ENCODE measurements at places on chromosomes 1 and 21.

- DNase-seq, result peak; percentile 70
Measured at GRCh38 chr1:244918421-244919319, 54.3 kb upstream of the HNRNPU start.

DNA sequence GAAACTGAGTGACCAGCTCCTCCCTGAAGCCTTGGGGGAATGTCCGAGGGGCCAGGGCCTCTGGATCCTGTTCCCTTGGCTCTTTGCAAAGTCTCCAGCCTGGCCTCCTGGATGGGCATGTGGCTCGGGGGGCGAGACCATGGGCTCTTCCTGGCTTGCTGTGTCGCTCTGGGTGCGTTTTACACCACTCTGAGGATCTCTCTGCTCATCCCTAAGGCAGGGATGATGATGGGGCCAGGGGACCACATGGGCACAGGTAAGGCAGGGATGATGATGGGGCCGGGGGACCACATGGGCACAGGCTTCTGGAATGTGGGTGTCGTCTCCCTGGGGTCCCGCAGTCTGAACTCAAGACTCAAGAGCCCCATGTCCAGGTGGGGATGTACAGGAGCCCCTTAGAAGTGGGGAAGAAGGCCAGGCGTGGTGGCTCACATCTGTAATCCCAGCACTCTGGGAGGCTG, 17.7 kb downstream of the TP73 start:
- no peak for DNase-seq

DNA sequence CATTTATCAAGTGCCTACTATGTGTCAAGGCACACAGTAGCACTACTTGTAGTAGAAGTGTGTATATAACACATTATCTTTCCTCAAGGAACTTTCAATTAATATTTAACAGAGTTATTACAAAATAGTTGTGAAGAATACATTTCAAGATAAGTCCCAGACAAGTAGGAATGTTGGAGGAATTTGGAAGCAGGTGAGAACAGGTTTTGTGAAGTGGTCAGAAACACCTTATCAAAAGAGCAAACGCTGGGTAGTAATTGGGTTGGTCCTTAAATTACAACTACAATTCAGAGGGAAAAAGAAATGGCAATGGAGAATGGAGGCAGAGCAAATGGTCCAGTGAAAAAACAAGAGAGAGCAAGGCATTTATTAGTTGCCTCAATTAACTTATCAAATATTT, 218.8 kb downstream of the ADGRL2 start:
- DNase-seq, result no peak

DNA sequence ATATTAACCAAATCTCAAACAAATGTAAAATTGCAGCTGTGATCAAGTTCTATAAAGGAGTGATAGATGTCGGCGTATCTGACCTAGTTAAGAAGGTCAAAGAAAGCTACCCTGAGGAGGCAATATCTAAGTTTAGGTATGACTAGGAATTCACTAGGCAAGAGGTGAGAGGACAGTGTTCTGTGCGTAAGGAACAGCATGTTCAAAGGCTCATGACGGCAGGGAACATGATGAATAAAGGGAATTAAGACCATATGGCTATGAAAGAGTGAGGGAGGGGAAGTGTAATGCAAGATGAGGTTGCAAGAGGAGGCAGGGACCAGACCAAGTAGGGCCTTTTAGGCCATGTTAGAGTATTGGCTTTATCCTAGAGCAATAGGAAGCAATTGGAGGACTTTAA, 8.6 kb downstream of the LIX1L start:
- no peak for DNase-seq

DNA sequence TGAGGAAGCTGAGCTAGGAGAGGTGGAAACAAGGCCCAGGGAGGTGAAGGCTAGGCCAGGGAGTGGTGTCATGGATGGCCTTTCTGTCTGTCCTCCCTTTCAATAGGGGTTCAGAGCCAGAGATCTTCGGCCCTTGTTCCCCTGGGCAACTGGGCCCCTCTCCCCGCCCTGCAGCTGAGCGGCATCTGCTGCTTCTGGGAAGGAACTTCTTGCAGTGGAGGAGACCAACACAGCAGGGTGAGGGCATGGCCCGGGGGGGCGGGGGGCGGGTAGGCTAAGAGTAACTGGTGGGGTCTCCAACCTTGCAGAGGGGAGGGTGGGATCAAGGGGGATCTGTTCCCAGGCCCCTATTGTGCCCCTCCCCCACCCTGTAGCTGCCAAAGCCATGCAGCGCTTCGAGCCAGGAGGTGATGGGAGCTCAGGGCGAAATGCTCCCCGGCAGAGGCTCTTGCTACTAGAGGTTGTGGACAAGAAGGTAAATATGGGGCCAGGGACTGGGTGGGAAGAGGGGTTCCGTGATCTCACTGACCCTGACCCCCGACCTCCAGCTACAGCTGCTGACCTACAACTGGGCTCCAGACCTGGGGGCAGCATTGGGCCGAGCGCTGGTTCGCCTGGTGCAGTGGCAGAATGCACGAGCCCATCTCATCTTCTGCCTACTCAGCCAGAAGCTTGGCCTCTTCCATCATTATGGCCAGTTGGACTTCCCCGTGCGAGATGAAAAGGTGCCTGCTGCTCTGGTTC, 11.7 kb downstream of the HYI start:
- DNase-seq, result no peak

DNA sequence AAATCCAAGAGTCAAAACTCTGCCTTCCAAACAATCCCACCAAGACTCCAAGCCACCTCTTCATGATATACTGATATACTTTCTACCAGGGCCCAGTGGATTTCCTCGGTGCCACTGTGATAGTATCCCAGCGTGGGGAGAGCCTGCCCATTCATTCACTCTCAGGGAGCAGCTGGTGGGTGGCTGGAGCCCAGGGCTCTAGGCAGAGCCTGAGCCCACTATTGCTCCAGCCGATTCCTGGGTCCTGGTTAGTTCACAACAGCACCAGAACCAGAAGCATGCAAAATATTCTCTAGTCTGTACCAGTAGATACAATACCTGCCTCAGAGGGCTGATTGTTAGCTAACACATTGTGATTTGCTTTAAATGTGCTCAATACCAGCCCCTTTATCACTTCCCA, 831 bp downstream of the CSRP1 start:
- no peak for DNase-seq

DNA sequence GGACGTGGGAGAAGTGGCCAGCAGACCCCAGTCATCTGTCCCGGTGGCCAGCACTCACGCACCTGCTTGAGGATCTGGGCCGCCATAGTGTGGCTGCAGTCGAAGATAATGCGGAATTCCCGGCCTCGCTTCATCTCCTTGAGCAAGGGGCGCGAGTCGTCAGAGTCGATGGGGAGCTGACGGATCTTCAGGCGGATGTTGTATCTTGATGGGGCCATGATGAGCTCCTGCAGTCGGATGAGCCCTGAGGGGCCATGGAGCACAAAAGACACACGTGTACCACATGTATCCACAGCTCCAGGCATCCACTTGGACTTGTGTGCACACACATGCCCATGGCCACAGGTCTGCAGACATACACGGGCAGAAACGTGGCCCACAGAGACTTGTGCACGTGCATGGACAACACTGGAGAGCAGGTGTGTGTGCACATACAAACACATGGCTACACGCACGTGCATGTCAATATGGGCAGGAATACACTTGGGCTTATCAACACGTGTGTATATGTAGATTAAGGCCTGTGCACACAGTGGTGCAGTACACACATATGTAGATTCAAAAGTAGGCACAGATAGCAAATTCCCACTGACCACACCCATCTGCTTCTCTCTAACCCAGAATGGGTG, 162.1 kb downstream of the GRIK3 start:
- DNase-seq, result no peak

- DNase-seq, result peak; percentile 57
Measured at GRCh38 chr1:223189903-223190724, 47.1 kb upstream of the TLR5 start.

DNA sequence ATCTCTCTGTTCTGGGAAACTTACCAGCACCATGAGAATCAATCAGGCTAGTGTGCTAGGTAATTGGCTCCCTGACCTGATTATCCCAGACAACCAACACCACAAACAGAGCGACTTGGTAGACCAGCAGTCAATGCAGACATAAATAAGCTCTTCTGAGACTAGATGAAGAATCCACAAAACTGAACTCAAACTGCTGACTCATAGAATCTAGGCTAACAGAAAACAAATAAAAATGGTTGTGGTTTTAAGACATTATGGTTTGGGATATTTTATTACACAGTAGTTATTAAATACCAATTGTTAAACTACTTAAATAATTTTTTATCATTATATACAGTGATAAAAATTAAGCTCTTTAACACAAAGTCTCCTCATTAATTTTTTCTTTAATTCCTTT, 535.7 kb downstream of the COL11A1 start:
- no peak for DNase-seq

GRCh38 chr1:10873189-10873588, 76.7 kb upstream of the CASZ1 start:
- no peak for DNase-seq

DNA sequence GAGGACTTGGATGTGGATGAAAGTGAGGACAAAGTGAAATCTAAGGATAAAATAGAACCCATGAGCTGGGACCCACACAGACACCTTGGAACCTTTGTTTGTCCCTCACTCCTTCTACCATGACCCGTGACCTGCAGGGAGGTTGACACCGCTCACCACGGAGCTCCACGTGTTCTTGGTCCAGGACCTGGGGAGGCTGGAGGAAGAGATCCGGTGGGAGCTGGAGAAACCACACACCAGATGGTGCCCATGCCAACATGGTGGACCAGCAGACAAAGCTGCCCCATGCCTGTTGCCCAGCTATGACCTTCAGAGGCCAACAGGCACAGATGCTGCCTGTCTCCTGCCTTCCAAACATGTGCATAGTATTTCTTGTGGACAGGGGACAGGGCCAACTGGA, 721.9 kb downstream of the PTPRU start:
- no peak for DNase-seq

- DNase-seq, result no peak
Measured at GRCh38 chr1:226631229-226632000, 82.9 kb downstream of the STUM start.

DNA sequence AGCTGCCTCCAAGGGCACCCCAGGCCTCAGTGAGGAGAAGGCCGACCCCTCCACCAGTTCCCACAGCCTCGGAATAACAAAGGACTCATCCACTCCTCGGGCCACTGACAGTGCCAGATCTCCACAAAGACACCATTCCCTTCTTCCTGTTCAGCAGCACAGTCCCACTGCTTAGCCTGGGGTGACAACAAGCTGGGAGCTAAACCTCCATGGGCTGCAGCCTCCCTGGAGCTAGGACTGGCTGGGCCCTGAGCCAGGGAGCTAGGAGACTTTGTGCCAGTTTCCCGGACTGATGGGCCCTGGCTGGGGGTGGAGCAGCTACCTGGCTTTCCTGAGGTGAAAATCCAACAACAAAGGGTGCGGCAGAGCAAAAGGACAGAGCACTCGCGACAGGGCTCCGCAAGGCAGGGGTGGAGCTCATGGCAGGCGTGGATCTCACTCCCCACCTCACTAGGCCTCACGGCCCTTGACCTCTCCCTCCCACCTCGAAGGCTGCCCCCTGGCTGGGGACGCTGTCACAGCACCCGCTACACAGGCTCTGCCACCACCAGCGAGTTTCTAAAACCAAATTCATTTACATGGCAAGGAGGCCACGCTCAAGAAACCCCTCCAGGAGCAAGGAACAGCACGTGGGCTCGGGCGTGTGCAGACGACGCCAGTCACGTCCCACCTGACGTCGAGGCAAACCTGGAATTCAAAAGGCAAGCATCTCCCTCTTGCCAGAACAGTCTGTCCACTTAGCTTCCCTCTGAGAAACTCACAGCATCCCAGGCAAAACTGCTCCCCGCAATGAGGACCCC, 13.8 kb downstream of the SLC35E2B start:
- peak; percentile 59 for DNase-seq

DNA sequence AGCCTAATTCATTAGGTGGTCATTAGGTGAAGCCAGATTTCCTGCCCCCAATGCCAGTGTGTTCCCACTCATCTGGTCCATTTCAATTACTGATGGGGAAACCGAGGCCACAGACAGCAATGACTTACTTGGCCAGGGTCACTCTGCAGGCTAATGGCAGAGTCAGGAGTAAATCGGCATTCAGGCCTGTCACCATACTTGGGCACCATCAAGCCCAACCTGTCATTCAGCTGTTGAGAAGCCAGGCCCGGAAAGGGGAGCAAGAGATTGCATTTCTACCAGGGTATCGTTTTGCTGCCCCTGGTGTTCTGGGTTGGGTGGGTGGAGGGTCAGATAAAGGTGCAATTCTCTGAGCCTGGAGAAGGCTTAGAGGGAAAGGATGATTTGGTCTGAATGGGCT, 8.0 kb upstream of the TMEM61 start:
- no peak for DNase-seq

DNA sequence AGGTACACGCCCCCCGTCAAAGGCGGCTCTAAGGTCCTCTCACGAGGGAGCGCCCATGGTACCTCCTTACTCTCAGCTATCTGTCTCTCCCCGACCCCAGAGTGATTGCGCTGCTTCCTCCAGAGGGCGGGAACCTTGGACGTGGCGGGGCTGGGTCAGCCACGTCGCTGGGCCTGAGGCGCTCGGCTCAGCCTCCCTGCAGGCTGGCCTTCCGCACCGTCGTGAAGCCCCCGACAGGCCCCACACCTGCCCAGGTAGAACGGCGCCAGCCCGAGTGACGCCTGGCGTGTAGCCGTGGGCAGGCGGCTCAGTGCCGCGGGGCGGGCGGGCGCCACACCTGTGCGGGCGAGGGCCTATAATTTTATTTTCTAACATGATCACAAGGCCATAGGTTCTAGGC, 122.2 kb upstream of the BEND5 start:
- no peak for DNase-seq

DNA sequence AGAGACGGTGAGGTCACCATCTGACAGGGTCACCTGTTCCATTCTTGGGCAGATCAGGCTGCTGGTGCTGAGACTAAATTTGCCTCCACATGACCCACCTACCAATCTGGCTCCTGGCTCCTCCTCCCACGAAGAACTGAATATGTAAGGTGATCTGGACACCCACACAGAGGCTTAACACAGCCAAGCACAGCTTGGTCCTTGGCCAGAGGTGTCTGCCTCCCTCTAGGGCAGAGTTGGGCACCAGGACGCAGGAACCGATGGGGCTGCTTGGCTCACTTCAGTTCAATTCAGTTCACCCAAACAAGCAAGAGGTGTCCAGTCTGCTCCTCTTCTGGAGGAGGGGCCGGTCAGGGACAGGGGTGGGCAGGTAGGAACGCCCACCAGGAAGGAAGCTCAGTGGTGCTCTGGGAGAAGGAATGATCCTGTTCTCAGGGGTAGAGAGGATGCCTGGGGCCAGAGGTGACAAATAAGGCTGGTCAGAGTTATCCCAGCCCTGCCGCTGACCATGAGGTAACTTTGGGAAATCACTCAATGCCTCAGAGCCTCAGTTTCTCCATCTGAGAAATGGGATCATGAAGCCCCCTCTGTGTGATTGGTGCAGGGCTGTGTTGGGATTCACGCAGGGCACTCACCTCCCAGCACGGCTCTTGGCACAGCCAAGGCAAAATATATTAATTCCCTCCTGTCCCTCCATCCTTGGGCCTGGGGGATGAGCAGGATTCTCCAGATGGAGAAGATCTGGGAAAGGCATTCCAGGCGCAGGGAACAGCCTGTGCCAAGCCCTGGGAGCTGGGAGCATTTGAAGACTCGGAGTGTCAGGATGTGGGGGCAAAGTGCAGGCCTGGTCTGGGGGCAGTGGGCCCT, 284.5 kb downstream of the PTPRU start:
- no peak for DNase-seq
